NCI-H526 (cell line): ENCODE measurements at places on chromosomes 11 and 22.

DNA sequence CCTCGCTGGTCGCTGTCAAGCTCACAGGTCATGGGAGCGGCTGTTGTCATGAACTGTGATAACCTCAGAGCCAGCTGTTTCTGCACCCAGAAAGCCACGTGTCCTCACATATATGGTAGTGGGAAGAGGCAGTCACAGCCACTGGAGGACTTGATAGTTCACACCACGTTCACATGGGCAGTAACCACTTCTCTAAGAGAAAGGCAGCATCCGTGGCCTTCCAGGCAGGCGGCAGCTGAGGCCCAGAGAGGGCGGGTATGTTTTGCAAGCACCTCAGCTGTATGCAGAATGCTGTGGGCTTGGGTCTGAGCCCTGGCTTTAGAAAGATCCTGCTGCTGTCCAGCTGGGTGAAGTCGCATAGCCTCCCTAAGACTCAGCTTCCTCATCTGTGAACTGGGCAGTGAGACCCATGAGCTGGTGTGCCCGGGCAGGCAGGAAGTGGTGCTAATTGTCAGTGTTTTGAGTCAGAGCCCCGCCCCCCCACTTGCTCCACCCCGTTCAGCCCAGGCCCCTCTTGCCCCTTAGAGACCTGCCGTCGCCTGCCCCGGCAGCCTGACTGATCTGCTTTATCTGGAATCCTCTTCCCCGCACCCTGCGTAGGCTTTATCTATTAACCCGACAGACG lies 13.3 kb downstream of the TTC38 start:
- DNase-seq = no peak

- DNase-seq = no peak
Measured at GRCh38 chr22:37675930-37676735, 697 bp downstream of the LGALS1 start.

DNA sequence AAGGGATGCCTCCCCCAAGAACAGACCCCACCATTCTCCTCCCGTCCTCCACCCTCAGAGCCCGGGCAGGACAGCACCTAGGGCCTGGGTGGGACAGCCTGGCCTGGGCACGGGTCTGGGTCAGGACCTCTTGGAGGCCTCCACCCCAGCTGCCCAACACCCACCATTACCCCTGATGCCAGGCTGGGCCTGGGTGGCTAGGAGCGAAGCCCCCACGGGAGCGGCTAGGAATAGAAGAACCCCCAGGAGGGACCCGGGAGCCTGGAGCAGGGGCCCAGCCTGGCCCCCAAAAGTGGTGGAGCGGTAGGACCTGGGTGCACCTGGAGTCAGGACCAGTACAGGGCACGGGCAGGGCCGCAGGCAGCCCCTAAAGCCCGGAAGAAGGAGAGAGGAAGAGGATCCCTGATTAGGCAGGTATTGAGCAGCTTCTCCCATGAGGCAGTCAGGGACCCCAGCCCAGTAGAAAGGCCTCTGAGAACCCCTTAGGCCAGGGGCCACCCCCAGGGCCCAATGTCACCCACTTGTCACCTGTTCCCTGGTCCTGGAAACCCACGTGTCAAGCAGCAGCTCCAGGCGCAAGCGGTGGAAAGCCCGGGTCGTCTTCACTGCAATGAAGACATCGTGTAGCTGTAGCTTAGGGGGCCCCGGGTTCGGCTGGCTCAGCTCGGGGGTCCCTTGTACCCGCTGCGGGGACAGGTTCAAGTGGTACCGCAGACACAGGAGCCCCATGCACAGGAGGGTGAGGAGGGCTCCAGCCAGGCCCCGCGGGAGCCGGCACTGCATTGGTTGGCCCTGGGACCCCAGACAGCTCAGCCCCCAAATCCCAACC lies 575 bp downstream of the MFNG start:
- DNase-seq = no peak

- DNase-seq = no peak
Measured at GRCh38 chr11:130813638-130814037, 102.6 kb downstream of the SNX19 start.

DNA sequence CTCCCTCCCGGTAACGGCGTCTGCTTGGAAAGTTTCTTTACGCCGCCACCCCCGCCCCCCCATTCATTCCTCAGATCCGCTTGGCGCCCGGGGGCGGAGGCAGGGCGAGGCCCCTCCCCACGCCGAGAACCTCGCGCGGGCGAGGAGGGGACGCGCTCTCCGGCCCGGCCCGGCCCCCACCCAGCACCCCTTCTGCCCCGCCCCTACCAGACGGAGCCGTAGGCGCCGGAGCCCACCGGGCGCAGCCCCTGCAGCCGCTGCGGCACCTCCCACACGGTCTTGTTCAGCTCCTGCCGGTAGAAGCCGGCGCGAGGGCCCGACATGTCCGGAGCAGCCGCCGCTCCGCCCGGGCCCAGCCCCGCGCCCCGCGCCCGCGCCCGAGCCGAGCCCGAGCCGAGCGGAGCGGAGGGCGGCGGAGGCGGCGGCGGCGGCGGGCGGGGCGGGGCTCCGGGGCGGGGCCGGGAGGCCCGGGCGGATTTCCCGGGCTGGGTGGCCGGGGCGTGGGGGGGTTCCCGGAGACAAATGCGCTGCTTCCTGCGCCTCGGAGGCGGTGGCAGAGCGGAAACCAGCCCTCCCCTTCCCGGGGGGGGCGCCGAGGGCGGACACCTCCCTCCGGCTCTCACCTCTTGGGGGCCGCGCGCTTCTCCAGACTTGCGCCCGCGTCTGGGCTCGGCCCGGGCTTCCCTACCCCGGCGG lies at the start of gene MAPK11:
TSS of gene MAPK11 (minus strand) at position 411 of the 696 bp plus-strand sequence. CDS start at position 323, 88 bp downstream.
- DNase-seq = no peak

- no peak for DNase-seq
Measured at GRCh38 chr22:50305393-50305922, 2.0 kb downstream of the PLXNB2 start.

- no peak for DNase-seq
Measured at GRCh38 chr22:20090730-20091240, 10.7 kb downstream of the DGCR8 start.

DNA sequence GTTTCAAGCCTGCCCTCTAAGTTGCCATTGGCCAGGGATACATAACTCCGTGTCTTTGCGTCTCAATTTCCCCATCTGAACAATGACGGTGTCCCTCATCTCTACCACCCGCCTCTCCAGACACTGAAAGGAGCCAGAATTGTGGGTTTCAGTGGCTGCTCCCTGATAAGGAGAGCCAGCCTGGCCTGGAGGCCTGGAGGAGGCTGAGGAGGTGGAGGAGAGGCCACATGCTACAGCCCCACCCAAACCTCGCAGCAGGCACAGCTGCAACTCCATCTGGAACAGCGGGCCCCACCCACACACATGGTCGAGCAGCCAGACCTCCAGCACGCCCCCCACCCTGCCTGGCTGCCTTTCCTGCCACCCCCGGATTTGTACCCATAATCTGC lies 34.4 kb upstream of the CD82 start:
- DNase-seq = no peak

DNA sequence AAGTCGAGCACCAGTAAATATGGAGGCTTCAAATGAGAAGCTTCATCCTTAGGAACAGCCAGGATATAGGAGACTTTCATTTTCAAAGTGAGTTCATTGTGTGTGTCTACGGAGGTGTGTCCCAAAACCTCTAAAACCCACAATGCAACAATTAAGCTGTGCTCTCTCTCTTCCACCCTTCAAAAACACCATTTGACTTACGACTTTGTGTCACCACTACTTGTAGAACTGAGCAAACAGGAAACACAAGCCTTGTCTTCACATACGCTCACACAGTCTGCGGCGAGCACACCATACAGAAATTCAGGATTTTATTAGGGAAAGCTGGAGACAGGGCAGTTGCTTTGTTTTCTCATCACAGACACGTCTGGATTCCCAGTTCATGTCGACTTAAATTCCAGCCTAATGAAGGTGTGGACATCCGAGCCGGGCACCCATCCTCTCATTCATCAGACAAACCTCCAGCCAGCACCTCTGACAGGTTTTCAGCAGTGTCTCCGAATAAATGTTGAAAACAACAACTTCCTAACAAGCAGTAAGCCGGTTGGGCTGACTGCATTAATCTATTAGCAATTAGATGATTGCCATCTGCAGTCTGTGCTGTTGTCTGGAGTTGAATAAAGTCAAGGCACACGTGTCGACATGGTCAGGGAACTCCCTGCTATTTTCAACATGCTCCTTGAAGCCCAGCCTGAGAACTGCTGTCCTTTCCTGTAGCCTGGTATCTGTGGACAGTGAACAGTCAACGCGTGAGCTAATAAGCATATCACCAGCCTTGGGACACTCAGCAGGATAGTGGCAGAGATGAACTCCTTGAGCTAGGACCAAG lies 1411.1 kb downstream of the BRD1 start:
- no peak for DNase-seq

DNA sequence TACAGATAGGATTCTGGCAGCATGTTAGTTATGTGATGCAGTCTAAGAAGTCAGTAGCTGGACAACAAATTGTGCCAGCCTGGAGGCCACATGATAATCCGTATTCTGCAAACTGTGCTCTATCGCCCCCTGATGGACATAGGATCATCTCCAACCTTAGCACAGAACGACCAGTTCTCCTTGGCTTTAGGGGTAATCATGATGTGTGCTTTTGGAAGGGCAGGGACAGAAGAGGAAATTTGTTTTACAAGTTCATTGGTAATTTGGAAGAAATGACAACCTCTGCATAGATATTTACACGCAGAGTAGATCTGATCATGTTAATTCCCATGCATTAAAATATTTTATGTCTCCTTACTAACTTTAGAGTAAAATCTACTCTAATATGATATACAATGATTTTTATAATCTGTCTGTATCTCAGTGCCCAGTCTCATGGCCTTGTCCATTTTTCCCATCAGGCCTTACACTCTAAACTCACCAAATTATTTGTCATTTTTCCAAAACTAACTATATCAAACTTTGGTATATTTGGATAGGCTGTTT lies 12.1 kb downstream of the OR10D3 start:
- DNase-seq = peak; percentile 61

DNA sequence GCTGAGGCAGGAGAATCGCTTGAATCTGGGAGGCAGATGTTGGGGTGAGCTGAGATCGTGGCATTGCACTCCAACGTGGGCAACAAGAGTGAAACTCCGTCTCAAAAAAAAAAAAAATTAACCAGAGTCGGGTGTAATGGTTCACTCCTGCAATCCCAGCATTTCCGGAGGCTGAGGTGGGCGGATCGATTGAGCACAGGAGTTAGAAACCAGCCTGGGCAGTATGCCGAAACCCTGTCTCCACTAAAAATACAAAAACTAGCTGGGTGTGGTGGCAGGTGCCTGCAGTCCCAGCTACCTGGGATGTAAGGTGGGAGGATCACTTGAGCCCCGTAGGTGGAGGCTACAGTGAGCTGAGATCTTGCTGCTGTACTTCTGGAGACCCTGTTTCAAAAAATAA lies 1.5 kb downstream of the RANGAP1 start:
- no peak for DNase-seq

- DNase-seq = no peak
Measured at GRCh38 chr11:67113231-67113721, 5.8 kb upstream of the KDM2A start.

- no peak for DNase-seq
Measured at GRCh38 chr22:39665661-39666431, 95.3 kb downstream of the CACNA1I start.

DNA sequence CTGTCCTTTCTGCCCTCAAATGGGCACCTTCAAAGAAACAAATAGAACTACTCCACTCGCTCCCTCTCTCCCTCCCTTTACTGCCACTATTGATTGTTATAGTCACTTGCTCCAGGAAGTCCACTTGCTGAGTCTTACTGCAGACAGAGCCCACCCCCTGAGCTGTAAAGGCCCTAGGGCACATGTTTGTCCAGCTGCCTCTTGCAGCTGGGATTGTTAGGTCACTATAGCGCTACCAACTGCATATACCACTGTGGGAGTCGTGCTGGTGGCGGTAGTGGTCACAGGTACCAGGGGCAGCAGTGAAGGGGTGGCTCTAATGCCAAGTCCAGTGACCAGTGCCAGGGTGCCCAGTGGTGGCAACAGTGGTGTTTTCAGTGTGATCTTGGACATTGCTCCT lies 4.4 kb upstream of the SREBF2 start:
- no peak for DNase-seq

- DNase-seq = no peak
Measured at GRCh38 chr11:76854709-76855108, 6.0 kb upstream of the ACER3 start.

DNA sequence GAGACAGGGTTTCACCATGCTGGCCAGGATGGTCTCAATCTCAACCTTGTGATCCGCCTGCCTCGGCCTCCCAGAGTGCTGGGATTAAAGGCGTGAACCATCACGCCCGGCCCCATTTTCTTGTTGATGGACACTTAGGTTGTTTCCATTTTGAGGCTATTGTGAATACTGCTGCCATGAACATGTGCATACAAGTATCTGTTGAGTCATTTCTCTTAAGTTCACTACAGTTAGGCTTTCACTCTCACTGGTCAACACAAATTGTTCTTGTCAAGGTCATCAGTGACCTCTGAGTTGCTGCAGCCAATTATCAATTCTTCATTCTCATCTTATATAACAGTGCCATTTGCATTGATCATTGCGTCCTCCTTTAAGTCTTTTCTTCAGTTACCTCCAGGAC lies 13.0 kb upstream of the ZBTB44 start:
- DNase-seq = no peak

GRCh38 chr11:13287036-13287435 lies 9.4 kb downstream of the BMAL1 start:
- no peak for DNase-seq

DNA sequence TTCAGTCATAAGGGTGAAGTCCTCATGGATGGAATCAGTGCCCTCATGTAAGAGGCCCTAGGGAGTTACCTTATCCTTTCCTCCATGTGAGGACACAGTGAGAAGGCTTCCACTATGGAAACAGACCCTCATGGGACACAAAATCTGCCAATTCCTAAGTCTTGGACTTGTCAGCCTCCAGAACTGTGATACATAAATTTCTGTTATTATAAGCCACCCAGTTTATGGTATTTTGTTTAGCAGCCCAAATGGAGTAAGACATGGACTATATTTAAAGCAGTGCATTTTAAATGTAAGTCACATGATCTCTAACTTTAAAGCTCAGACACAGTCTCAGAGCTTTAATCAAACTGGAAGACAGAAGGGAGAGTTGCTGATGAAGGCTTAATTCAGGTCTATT lies 619.8 kb upstream of the CHORDC1 start:
- peak; percentile 53 for DNase-seq

GRCh38 chr11:120712881-120713280 lies 201.3 kb downstream of the GRIK4 start:
- DNase-seq = no peak

- no peak for DNase-seq
Measured at GRCh38 chr22:25395915-25396314, 168.6 kb upstream of the GRK3 start.

GRCh38 chr11:46047520-46047919 lies 73.7 kb downstream of the PHF21A start:
- peak; percentile 67 for DNase-seq
